Activated naive CD4-positive, alpha-beta T cell (primary cell): ENCODE measurements at places on chromosomes 6 and 20.

GRCh38 chr6:14359438-14359837, 241.9 kb downstream of the CD83 start:
- DNase-seq: no peak

GRCh38 chr6:157239671-157240058, 83.7 kb downstream of the TMEM242 start:
- DNase-seq: no peak

GRCh38 chr20:63045991-63046390, 39.2 kb upstream of the BHLHE23 start:
- no peak for DNase-seq

DNA sequence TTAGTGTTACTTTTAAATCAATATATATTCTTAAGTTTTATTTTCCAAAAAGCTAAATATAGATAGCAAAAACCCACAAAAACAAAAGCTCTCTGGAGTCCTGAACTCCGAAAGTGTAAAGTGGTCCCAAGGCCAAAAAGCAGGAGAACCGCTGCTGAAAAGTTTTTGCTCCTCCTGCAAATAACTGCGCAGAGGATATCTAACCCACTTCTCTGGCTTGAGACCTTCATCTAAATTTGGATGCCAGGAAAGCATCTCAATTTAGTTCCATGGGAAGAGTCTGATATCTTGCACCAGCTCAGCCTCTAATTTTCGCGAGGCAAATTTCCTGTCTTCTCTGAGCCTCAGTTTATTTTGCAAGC, 523 bp downstream of the MRPS10 start:
- no peak for DNase-seq

GRCh38 chr6:40817369-40817768, 221.7 kb downstream of the UNC5CL start:
- DNase-seq: no peak
